ENCODE measurements at places on chromosomes 11 and 22.
A peak's percentile ranks its signal among the peaks of the same experiment; 100 is the strongest.

DNA sequence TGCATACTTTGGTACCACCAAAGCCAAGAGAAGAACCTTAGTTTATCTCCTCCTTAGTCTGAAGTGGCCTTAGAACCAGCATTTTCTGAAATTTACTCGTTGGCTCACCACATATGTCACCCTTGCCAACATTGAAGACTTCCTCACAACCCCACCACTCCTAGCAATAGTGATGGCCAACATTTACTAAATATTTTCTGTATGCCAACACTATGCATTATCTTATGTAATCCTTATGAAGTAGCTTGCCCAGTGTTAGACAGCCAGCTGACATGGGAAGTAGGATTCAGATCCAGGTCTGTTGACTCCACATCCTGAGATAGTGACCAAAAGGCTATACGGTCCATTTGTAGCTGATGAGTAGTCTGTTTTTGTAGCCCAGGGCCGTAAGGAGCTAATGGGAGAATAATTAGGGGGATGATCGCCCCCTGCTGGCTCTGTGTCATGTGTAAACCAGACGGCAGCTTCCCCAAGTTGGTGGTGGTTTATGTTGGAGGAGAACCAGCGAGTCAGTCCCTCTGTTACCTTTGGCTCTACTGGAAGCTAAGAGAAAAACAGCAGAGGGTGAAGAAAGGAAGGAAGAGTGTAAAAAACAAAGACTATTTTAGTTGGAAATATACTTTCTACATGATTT, 120.5 kb upstream of the RASSF10 start:
- DNase-seq, result peak; percentile 72
- H3K4me1 ChIP-seq, result no peaks in the 10 kb centered on the region
- no peaks in the 10 kb centered on the region for H3K27me3 ChIP-seq
- peaks cover 88% of the 10 kb centered on the region for H3K36me3 ChIP-seq
- no peak overlapping the region for H3K4me3 ChIP-seq

- peak overlapping the region; percentile 99 for H3K27ac ChIP-seq
- H3K36me3 ChIP-seq, result peaks cover 5% of the 10 kb centered on the region
- no peaks in the 10 kb centered on the region for H3K27me3 ChIP-seq
Observed at GRCh38 chr11:695288-695537, 191 bp upstream of the DEAF1 start.

DNA sequence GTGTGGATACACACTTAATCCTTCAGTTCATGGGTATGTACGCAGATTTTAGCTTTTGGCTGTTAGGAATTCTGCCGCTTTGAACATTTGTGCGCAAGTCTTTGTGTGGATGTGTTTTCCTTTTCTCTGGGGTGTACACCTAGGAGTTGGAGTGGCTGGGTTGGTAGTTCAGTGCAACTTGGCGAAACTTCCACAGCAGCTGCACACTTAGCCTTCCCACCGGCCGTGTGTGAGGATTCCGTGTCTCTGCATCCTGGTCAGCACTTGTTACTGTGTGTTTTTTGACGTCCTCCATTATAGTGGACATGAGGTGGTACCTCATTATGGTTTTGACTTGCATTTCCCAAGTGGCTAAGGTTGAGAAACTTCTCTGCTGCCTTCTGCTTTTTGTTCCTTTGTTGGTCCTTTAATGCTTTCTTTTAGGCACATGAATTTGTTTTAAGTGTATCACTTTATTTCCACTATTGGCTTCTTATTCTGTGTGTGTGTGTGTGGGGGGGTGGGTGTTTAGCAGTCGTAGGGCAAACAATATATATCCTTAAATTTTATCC, 72.1 kb upstream of the SLC25A18 start:
- no peak overlapping the region for H3K4me3 ChIP-seq
- peaks cover 6% of the 10 kb centered on the region for H3K36me3 ChIP-seq
- peaks cover 10% of the 10 kb centered on the region for H3K4me1 ChIP-seq
- H3K27ac ChIP-seq, result no peak overlapping the region

- no peak overlapping the region for H3K27ac ChIP-seq
- no peak overlapping the region for H3K4me3 ChIP-seq
- H3K27me3 ChIP-seq, result no peaks in the 10 kb centered on the region
Observed at GRCh38 chr11:131235328-131236298, 134.8 kb upstream of the NTM start.
